ENCODE measurements at places on chromosomes 2 and 18. TPM values are rescaled to one million over a fixed set of nuclear protein-coding genes. Genes with fewer than 3 reads are reported as not detected.

SCN9A gene
- 0.46 TPM for total RNA-seq

CNDP1 gene
- not detected for total RNA-seq

ANKRD62 gene
- not detected for total RNA-seq

MORN2 gene
- 34.2 TPM for total RNA-seq

NEDD4L gene
- total RNA-seq = 420 TPM

All from prostate gland (tissue), 2 donors.